Bronchus fibroblast of lung (primary cell): ENCODE measurements at places on chromosomes 1 and 21. TPM values are rescaled to one million over a fixed set of nuclear protein-coding genes. Genes with fewer than 3 reads are reported as not detected.

Gene GPR25
- total RNA-seq: not detected in 2 replicates

Gene RUNX3
- total RNA-seq: 2.1 and 4.7 TPM in 2 replicates

Gene THEM4
- 12.5 and 17.3 TPM in 2 replicates for total RNA-seq

Gene STIL
- total RNA-seq: 13.8 and 16.0 TPM in 2 replicates

Gene QSOX1
- 402 and 435 TPM in 2 replicates for total RNA-seq

Gene SOX13
- total RNA-seq: 5.6 and 7.1 TPM in 2 replicates

Gene CACNA1E
- not detected in 2 replicates for total RNA-seq

Gene KCNAB2
- total RNA-seq: 2.0 and 2.7 TPM in 2 replicates

Gene OR2L3
- total RNA-seq: not detected in 2 replicates

Gene APOBEC4
- total RNA-seq: not detected in 2 replicates

Gene AMPD1
- not detected in 2 replicates for total RNA-seq

Gene OR6N1
- not detected in 2 replicates for total RNA-seq

Gene HRNR
- not detected in 2 replicates for total RNA-seq

Gene HAO2
- not detected in 2 replicates for total RNA-seq

Gene IFNLR1
- not detected in 2 replicates for total RNA-seq

Gene PODN
- total RNA-seq: 0.30 and 0.84 TPM in 2 replicates

Gene CLCNKB
- under 0.01 TPM in 1 of 2 replicates, not detected in the other for total RNA-seq

Gene IL12RB2
- under 0.01 TPM in 1 of 2 replicates, not detected in the other for total RNA-seq

Gene S100A1
- 0.15 TPM in 1 of 2 replicates, not detected in the other for total RNA-seq

Gene UROD
- 130 and 164 TPM in 2 replicates for total RNA-seq

Gene PTPN14
- 16.5 and 19.2 TPM in 2 replicates for total RNA-seq

Gene FCER1A
- not detected in 2 replicates for total RNA-seq

Gene RGS8
- not detected in 2 replicates for total RNA-seq
